Dermis microvascular lymphatic vessel endothelial cell (primary cell): ENCODE measurements at places on chromosomes 12 and 14.

GRCh38 chr12:56999456-56999855, 6.9 kb downstream of the ZBTB39 start:
- no peak for DNase-seq

- DNase-seq, result peak; percentile 74
Observed at GRCh38 chr14:44962334-44963043, 499 bp downstream of the TOGARAM1 start.

DNA sequence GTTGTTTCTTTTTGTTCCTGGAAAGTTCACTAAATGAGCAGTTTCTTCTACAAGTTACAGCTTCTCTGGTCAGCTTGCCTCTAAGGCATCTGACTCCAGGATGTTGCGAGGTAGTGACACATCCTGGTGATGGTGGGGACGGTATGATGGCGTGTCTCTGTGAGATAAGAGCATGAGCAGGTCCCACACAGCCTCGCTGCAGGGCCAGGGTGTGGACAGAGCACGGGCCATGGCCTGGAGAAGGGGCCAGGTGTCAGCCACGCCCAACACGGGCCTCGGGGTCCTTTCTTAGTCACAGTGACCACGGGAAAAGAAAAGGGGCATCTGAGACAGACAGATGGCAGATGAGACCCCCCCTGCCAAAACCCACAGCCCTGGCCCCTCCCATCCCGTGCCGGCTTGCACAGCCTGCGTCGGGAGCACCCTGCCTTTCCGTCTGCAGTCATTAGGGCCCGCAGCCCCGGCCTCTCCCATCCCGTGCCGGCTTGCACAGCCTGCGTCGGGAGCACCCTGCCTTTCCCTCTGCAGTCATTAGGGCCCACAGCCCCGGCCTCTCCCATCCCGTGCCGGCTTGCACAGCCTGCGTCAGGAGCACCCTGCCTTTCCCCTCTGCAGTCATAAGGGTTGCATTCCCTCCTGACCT, 79.3 kb upstream of the DYNC1H1 start:
- DNase-seq, result no peak

DNA sequence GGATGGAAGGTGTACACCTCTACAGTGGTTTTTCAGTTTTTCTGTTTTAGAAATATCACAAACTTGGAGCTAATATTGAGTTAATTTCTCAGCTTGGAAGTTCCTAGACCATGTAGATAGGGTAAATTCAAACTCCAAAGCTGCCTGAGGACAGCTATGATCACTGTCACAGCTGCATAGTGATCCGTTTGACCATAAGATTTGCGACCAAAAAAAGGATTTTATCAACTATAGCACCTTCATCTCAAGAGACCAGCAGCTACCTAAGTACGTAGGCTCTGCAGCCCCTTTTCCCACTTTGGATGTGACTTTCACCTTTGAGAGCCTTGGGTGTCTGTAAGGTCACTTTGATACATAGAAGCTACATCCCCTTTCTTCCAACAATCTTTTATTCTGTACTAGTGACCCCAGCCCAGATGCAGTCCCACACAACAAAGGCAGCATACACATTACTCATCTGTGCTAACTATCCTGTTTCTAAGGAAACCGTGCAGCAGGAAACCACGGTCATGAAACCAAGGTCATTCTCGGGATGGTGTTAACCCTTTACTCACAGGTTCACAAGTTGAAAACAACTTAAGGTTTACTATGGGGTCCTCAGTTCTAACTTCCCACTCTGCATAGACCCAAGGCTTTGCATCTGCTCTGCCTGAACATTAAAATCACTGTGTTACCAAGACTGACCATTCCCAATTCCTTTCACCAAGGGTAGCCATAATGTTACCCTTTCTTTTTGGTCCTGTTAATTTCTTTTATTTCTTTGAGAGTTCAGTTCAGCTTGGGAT, 75.4 kb downstream of the IFT81 start:
- peak; percentile 93 for DNase-seq

DNA sequence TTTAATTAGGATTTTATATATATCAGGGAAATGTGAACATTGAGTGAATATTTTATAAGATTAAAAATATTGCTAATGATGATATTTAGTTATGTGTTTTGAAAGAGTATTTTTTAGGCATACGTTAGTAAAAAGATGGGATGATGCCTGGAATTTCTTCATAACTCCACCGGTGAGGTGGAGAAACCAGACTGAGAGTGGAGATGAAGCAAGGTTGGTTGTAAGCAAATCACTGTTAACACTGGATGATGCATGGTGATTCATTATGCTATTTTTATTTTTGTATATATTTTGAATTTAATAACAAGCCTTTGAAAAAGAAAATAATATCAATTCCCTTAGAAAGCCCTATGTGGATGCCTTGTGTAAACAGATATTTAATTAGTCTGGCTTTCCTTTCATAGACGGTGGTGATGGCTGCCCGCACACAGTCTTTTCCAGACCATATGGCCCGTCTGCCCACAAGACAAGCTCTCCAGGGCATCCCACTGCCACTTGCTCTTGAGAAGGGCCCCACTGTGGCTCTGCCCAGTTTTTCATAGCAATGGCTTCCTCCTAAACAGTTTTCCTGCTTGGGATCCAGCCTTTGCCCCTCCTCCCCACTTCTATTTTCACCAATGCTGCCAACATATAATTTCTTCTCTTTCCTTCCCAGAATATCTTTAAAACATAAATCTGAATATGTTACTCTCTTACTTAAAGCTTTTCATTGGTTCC, 95.4 kb downstream of the HELB start:
- DNase-seq, result no peak

DNA sequence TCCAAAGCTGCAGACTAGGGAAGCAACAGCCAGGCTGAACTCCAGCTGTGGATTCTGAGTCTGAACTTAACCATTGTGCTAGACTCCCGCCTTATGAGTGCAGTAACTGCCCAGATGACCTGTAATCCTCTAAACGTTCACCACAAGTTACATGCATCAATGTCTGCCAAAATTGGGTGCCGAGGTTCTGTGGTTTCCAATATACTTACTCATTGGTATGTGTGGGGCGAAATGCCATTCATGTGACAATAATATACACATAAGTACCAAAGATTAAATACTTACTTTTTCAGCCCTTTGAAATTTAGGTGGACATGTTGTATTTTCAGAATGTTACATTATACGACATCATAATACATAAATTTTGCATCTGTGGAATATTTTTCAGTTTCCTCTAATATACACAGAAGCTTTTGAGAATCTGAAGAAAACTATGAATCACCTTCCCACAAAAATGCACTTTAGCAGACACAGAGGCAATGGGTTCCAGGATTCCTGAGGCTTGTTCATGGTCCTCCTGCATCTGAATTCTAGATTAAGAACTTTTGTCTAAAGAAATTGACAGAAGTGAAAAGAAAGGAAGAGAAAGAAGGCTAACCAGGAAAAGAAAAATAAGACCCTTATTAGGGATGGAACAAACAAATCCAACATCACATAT, 31.7 kb downstream of the GRIP1 start:
- DNase-seq, result no peak

GRCh38 chr12:122788387-122788786, 14.0 kb downstream of the CCDC62 start:
- no peak for DNase-seq

DNA sequence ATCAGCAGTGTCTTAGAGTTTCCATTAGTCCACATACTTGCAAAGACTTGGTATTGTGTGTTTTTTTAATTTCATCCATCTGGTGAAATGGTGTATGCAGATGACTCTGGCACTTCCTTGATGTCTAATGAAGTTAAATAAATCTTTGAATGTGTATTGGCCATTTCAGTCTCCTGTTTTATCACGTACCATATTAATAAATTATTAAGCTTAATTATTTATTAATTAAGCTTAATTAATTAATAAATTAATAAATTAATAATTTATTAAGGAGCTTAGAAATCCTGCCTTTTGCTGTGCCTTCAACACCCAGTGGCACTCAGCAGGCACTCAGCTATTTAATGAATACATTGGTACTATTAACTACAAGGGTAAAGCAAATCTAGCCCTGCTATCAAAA, 18.2 kb downstream of the PDZRN4 start:
- DNase-seq, result no peak

DNA sequence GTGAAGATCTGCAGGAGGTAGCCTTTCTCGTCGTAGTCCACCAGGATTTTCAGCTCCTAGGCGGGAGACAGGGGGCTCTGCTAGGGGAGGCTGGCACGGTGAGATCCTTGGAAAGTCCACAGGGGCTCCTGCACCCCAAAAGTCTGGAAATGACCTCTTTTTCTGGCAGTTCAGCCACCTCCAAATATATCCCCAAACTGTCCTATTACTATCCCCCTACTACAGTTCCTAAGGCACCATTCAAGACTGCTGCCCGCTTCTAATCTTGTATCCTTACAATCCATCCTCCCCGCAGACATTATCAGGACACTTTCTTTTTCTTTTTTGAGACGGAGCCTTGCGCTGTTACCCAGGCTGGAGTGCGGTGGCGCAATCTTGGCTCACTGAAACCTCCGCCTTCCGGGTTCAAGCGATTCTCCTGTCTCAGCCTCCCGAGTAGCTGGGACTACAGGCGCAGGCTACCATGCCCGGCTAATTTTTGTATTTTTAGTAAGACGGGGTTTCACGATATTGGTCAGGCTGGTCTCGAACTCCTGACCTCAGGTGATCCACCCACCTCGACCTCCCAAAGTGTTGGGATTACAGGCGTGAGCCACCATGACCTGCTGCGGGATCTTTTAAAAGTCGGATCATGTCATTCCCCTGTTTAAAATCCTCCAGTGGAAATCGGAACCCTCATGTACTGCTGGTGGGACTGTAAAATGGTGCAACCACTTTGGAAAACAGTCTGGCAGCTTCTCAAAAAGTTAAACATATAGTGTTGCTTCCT, 18.5 kb downstream of the HPD start:
- DNase-seq, result no peak
